ENCODE measurements at places on chromosomes 12 and 14. TPM values are rescaled to one million over a fixed set of nuclear protein-coding genes. Genes with fewer than 3 reads are reported as not detected.
A peak's percentile ranks its signal among the peaks of the same experiment; 100 is the strongest.

EFS gene
- total RNA-seq, result 1.1 TPM

SLC25A21 gene
- 0.77 TPM for total RNA-seq

PRB2 gene
- total RNA-seq, result not detected

RNU6-8 gene
- not detected for total RNA-seq

EPYC gene
- not detected for total RNA-seq

FAM90A1 gene
- total RNA-seq, result not detected

EGLN3 gene
- total RNA-seq, result 86.3 TPM

KRT85 gene
- not detected for total RNA-seq

GRCh38 chr12:123152833-123153232 is 1.9 kb upstream of the PITPNM2 start:
- H3K4me3 ChIP-seq, result no peak overlapping the region
- no peaks in the 10 kb centered on the region for H3K27me3 ChIP-seq
- H3K27ac ChIP-seq, result no peak overlapping the region
- no peak for DNase-seq
- no peaks in the 10 kb centered on the region for H3K36me3 ChIP-seq

- H3K27ac ChIP-seq, result no peak overlapping the region
- no peak overlapping the region for H3K4me3 ChIP-seq
- H3K4me1 ChIP-seq, result no peaks in the 10 kb centered on the region
These were observed 106.4 kb downstream of the SLC8A3 start for GRCh38 chr14:70082394-70082793.

DNA sequence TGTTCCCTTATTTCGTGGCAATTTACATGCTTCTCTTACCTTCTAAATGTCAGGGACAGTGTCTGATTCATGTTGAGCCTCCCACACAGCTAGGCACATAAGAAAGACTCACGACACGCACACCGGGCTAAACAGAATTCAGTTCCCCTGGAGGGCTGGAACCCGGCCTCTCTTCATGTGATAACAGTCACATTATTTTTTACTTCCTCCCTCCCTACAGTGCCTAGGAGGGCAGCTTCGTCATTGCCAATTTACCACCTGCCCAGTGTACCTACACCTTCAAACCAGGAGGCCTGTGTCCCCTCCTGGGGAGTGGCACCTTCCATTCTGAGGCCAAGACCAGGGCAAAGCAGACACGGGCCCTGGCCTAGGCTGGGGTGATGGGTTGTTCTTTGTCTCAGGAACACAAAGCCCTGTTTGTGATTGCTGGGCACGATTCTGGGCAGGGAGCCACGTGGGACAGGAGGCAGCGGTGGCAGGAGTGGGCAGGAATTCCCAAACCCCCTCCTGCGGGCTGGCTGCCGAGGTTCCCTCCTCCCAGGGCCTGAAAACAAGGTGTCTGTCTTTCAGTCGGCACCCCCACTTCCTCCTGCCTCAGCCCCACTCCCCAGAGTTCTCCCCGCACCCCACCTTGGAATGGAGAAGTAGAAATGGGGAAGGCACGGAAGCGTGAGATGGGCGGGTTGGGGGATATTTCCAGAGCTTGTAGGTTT is 6.8 kb upstream of the RASAL1 start:
- DNase-seq, result peak; percentile 70
- H3K4me3 ChIP-seq, result no peak overlapping the region
- H3K27me3 ChIP-seq, result no peaks in the 10 kb centered on the region
- peak overlapping the region; percentile 53 for H3K27ac ChIP-seq
- no peaks in the 10 kb centered on the region for H3K36me3 ChIP-seq

- H3K4me3 ChIP-seq, result no peak overlapping the region
- no peak overlapping the region for H3K27ac ChIP-seq
- H3K4me1 ChIP-seq, result no peaks in the 10 kb centered on the region
These were observed 6.6 kb downstream of the A2M start for GRCh38 chr12:9109213-9109522.

- no peak for DNase-seq
- H3K27ac ChIP-seq, result no peak overlapping the region
- H3K4me1 ChIP-seq, result no peaks in the 10 kb centered on the region
- H3K4me3 ChIP-seq, result no peak overlapping the region
- H3K27me3 ChIP-seq, result no peaks in the 10 kb centered on the region
These were observed 890 bp upstream of the BCL7A start for GRCh38 chr12:122020795-122021192.

DNA sequence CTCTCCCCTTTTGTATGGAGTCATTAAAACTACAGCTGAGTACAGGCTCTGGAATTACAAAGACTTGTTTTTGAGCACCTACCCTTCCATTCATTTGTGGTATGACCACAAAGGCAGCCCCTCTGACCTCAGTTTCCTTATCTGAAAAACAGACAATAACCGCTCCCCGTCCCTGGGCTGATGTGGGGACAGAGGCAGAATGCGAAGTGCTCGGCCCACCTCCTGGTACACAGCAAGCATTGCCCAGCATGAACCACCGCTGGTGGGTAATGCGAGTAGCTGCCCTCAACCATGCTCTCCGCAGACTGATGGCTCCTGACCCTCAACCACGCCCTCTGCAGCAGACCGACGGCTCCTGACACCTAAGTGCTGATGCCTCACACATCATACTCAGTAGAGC is 22.4 kb downstream of the P2RX2 start:
- no peaks in the 10 kb centered on the region for H3K27me3 ChIP-seq
- H3K27ac ChIP-seq, result no peak overlapping the region
- no peaks in the 10 kb centered on the region for H3K4me1 ChIP-seq
- no peaks in the 10 kb centered on the region for H3K36me3 ChIP-seq

- H3K27me3 ChIP-seq, result peaks cover 13% of the 10 kb centered on the region
- H3K4me3 ChIP-seq, result no peak overlapping the region
- H3K36me3 ChIP-seq, result no peaks in the 10 kb centered on the region
- no peak overlapping the region for H3K27ac ChIP-seq
These were observed 3.0 kb upstream of the PLXNC1 start for GRCh38 chr12:94145191-94145983.

- H3K27me3 ChIP-seq, result no peaks in the 10 kb centered on the region
- H3K4me3 ChIP-seq, result no peak overlapping the region
- no peaks in the 10 kb centered on the region for H3K4me1 ChIP-seq
- no peak overlapping the region for H3K27ac ChIP-seq
These were observed 94.1 kb downstream of the PIK3C2G start for GRCh38 chr12:18355429-18355828.

GRCh38 chr12:122079033-122079531 is 526 bp downstream of the MLXIP start:
- no peaks in the 10 kb centered on the region for H3K27me3 ChIP-seq
- DNase-seq, result peak; percentile 44
- H3K27ac ChIP-seq, result peak overlapping the region; percentile 80

DNA sequence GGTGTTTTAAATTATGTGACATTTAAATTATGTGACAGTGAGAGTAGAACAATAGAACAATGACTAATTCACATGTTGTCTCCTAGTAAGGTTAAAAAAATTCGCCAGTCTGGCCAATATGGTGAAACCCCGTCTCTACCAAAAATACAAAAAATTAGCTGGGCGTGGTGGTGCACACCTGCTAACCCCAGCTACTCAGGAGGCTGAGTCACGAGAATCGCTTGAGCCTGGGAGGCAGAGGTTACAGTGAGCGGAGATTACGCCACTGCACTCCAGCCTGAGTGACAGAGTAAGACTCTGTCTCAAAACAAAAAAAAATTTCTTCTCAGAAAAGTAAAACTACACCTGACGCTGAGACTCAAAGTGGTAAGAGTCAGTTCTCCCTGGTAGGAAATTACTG is 2.7 kb downstream of the CS start:
- H3K27me3 ChIP-seq, result no peaks in the 10 kb centered on the region
- no peak overlapping the region for H3K4me3 ChIP-seq
- no peak for DNase-seq
- H3K36me3 ChIP-seq, result no peaks in the 10 kb centered on the region
- peaks cover 29% of the 10 kb centered on the region for H3K4me1 ChIP-seq

DNA sequence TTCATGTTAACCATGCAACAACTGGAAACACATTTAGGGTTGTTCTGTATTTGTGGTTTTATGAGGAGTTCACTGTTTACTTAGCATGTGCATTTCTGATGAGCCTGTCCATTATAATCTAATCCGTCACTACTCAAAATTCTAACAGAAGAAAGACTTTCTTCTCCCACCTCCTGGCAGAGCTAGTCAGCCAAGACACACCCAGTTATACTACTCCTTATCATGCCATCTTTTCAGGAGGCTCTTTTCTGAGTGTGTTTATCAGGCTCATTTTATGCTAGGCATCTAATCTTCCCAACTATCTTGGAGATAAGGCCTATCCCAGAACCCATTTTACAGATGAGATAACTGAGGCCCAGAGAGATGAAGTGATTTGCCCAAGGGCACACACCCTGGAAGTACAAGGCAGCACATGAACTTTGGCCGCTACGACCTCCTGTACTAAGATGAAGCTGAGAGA is 10.4 kb upstream of the MED13L start:
- no peak overlapping the region for H3K27ac ChIP-seq
- DNase-seq, result no peak
- no peak overlapping the region for H3K4me3 ChIP-seq
- H3K27me3 ChIP-seq, result no peaks in the 10 kb centered on the region
- no peaks in the 10 kb centered on the region for H3K4me1 ChIP-seq

- DNase-seq, result no peak
- no peak overlapping the region for H3K4me3 ChIP-seq
- H3K27me3 ChIP-seq, result no peaks in the 10 kb centered on the region
- H3K36me3 ChIP-seq, result no peaks in the 10 kb centered on the region
- H3K27ac ChIP-seq, result no peak overlapping the region
These were observed 123.9 kb upstream of the FOXN3 start for GRCh38 chr14:89540830-89541470.

GRCh38 chr14:21078287-21078686 is 8.2 kb downstream of the ARHGEF40 start:
- DNase-seq, result no peak
- no peaks in the 10 kb centered on the region for H3K4me1 ChIP-seq
- H3K36me3 ChIP-seq, result peaks cover 37% of the 10 kb centered on the region
- no peak overlapping the region for H3K27ac ChIP-seq

- DNase-seq, result peak; percentile 31
- H3K27me3 ChIP-seq, result no peaks in the 10 kb centered on the region
- H3K4me3 ChIP-seq, result no peak overlapping the region
- H3K27ac ChIP-seq, result peak overlapping the region; percentile 55
These were observed 29.7 kb upstream of the NR2C1 start for GRCh38 chr12:95102916-95103671.

GRCh38 chr14:20446889-20447288 is 7.7 kb downstream of the OSGEP start:
- H3K27me3 ChIP-seq, result no peaks in the 10 kb centered on the region
- H3K4me1 ChIP-seq, result no peaks in the 10 kb centered on the region
- no peak for DNase-seq
- H3K4me3 ChIP-seq, result no peak overlapping the region

DNA sequence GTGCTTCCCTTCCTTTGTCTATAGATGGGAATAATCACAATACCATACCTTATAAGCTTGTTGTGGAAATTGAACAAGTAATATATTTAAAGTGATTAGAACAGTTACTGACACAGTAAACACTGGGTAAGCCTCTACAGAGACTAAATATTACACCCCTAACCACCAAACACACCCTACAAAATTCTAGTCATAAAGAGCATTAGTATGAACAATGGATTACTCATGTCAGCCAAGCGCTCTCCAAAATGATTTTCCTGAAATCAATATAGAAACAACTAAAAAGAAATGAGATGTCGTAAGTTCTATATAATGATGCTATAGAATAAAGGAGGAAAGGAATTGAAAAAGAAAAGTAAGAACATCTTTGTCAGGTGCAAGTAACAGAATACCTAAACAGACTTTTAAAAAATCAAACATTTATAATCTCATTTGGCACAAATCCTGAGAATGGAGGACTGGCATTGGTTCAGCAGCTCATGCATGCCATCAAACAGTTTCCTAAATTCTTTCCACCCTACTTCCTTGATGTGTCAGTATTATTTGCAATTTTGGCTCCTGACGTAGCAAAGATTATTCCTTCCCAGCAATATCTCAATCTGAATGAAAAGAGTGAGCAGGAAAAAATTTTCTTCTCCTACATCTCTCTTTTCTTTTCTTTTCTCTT is 118.0 kb downstream of the SINHCAF start:
- no peaks in the 10 kb centered on the region for H3K27me3 ChIP-seq
- H3K4me1 ChIP-seq, result no peaks in the 10 kb centered on the region
- no peak overlapping the region for H3K27ac ChIP-seq
- DNase-seq, result no peak

DNA sequence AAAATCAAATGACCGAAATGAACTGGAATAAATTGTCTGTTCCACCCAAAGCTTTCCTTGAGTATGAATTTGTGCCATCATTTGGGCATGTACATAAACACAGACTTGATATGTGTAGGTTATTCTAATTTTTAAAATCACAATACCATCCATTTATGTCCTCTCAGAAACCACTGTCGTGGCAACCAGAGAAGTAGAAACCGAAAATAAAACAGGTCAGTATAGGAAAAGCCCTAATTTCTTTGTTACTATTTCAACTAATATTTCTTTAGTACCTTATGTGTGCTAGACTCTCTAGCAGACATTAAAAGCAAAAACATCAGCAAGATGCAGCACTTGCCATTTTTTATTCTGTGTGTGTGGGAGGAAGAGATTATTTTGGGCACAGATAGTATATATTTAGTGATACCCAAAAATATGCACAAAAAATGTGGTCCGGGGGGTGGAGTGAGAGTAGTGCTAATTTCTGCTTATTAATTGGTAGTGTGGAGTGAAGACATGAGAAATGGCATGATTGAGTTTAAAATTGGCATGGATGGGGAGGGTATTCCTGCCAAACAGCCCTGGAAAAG is 130.8 kb upstream of the CNTN1 start:
- no peaks in the 10 kb centered on the region for H3K36me3 ChIP-seq
- H3K27me3 ChIP-seq, result no peaks in the 10 kb centered on the region
- H3K4me1 ChIP-seq, result no peaks in the 10 kb centered on the region

GRCh38 chr14:89249065-89249695 is 167.9 kb downstream of the FOXN3 start:
- no peak for DNase-seq
- H3K4me3 ChIP-seq, result no peak overlapping the region
- no peak overlapping the region for H3K27ac ChIP-seq
- no peaks in the 10 kb centered on the region for H3K27me3 ChIP-seq

DNA sequence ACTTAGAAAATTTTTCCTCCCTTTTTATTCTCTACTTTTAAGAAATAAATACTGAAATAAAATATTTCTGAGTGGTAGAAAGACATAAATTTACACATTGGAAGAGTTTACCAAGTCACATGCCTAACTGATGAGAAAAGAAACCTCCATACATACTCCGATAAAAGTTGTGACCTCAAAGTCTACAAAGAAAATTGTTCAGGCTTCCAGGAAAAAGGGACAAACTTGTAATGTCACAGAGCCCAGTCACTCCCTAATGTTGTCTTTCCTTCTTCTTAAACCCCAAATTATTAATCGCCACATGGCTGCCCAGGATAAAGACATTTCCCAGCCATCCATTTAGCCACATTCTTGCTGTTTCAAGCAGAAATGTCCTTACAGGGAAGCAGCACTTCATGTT is 455.3 kb downstream of the MDGA2 start:
- no peak overlapping the region for H3K27ac ChIP-seq
- DNase-seq, result no peak

DNA sequence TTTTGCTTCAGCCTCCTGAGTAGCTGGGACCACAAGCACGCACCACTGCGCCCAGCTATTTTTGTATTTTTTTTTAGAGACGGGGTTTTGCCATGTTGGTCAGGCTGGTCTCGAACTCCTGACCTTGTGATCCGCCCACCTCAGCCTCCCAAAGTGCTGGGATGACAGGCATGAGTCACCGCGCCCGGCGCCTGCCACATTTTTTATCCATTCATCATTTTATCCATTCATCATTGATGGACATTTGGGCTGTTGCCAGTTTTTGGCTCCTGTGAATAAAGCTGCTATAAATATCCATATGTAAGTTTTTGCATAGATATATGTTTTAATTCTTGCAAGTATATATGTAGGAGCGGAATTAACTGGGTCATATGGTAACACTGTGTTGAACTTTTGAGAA is 79.5 kb downstream of the DAAM1 start:
- no peaks in the 10 kb centered on the region for H3K36me3 ChIP-seq
- H3K27me3 ChIP-seq, result no peaks in the 10 kb centered on the region
- H3K27ac ChIP-seq, result no peak overlapping the region
